ENCODE measurements at places on chromosomes 2 and 18.
A peak's percentile ranks its signal among the peaks of the same experiment; 100 is the strongest.

DNA sequence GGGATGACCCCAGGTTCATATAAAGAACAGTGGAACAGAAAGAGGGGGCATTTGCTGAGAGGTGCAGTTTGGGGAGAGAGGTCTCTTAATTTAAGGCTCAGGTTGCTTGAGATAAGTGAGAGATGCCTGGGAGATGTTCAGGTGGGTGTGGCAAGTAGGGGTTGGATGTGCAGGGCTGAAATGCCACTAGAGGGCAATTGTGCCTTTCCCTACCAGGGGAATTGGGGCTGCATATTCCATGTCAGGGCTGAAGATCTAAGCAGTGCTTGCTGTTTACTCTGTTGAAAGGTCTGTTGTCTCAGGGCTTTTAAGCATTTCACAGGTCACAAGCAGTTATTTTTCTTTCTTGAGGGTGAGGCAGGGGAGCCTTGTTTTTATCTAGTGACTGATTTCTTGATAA is 7.8 kb downstream of the CCDC85A start:
- DNase-seq, result peak; percentile 70

DNA sequence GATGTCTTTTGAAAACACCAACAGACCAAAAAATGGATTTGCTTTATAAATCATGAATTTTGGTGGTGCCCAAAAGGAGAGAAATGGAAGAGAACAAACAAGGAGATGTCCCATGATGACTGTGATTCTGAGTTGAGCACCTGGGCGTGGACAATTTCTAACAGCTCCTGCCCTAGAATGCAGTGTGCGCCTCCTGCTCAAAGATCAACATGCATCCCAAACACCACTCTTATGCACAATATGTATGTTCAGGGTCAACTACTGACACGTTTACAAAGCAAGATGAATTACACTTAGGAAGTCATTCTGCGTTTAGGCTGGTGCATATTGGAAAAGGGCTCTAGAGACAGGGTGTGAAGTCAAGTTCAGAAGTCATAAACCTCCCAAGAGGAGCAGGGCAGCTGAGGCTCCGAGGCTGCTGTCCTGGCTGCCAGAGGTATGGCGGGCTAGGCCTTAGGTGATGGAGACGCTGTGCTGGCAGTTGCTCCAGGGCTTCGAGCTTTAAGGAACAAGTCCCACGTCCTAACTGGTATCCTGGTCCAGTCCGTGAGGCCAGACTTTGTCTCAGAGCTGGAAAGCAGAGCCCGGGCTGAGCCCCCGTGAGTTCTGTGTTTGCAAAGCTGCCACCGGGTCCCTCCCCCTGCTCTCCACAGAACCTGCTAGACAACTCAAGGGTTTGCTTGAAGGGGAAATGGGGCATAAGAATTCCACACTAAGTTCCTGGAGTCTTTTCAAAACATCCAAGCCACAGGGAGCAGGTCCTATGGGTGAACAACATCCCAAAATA is 74.0 kb downstream of the ZNF516 start:
- DNase-seq, result no peak

DNA sequence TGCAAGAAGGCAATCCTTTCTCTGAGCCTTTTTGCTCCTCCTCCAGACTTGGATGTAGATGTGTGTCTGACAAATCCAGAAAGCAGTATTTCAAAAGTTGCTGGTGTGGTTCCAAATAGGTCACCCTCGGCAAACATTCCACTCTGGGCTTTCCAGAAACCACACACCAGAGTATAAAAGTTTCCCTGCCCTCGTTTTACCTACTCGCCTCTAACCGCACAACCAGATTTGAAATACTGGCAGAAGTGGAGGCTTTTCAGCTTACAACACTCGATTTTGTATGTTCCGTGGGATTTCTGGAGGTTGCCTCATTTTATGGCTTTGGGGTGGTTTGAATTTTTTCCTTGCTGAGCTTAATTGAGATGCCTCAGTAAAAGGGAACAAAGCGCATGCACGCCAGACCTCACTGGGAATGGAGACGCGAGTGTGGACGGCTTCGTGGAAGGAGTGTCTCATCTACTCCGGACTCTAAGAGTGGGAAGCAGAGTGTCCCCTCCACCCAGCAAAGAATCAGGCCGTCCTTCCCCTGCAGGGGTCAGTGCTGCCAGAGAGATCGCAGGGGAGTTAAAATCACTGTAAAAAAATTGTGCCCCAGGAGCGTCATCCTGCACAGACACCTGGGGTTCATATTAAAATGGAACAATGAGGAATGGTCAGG is 44.0 kb upstream of the RPL31 start:
- DNase-seq, result peak; percentile 100

DNA sequence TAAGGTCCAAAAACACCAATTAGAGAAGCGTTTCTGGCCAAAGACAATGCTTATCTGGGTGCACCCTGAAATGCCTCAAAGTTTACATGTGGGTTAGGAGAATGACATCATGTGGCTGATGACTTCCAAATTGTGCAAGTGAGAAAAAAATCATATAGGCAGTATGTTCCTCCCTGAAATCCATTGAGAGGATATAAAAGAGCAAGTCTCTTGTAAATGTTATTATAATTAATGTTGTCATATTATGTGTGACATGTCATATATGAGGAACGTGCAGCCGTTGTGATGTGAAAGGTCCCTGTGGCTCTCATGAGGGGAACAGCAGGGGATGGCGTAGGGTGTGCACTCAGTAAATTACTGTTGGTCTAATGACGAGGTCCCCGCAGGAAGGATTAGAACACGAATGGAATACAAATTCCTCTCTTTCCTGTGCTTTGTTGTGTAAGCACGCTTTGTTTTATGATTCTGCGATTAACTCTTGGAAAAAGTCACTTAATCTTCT is 290.8 kb downstream of the PRKCE start:
- DNase-seq, result peak; percentile 22

DNA sequence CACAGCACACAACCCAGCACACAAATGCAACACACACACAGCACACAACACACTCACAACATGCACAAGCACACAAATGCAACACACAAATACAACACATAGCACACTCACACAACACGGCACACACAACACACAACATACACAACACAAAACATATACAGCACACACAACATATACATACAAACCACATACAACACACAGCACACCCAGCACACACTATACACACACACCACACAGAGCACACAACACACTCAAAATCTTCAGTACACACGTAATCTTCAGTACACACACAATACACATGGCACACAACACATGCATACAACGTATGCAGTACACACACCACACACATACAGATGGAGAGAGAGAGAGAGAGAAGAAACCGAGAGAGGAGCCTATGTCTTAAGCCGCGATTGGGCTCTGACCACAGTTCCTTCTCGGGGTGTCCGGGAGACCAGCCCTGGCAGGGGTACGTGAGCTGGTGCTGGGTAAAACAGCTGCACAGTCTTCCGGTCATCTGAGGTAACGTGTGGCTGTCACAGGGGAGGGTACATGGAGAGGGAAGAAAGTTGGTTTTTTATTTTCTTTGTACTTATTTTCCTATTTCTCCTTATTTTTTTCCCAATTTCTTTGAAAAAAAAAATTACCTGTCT is 25.1 kb downstream of the POU3F3 start:
- DNase-seq, result no peak

DNA sequence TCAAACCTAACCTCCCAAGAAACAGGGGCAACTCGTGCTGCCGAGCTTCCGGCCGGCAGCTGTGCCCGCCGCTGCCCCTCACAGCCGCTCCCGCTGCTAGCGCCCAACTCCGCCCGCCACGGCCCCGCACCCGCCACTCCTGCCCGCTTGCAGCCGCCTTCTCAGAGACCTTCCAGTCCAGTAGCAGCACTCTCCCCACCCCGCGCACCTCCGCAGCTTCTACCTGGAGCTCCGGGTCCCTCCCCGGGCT is 722 bp upstream of the C2orf15 start:
- no peak for DNase-seq

GRCh38 chr2:241161646-241162281 is 11.5 kb downstream of the PPP1R7 start:
- peak; percentile 94 for DNase-seq

DNA sequence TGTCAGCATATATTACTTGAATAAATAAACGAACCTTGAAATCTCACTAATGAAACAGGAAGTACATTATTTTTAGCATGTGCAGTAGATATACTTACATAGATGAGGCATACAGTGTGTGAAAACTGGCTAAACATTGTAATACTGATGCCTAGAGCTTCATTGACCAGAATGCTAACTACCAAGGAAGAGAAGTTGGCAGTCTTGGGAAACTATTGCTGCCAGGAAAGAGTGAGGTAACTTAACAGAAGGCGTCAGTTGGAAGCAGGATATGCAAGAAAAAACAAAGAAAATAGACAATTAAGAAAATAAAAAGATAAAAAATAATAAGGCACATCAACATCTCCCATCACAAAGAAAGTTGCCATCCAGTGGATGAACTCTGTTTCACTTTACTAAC is 963.0 kb downstream of the TDRD15 start:
- no peak for DNase-seq

DNA sequence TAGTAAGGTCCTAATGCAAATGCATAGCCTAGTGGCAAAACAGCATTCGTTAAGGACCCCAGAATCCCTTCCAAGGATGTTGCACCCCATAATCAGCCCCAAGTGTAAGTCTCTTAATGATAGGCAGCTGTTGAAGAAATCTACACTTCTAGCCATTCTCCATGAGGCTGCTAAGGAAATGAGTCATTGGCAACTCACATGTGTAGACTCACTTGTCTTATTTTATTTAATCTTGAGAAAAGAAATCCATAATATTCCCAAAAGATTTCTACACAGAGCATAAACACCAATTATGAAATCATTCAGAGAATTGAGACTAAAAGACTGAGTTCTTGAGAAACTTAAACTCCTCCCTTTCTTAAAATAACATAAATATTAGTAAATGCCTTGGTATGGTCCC is 52.4 kb downstream of the AKAIN1 start:
- no peak for DNase-seq

DNA sequence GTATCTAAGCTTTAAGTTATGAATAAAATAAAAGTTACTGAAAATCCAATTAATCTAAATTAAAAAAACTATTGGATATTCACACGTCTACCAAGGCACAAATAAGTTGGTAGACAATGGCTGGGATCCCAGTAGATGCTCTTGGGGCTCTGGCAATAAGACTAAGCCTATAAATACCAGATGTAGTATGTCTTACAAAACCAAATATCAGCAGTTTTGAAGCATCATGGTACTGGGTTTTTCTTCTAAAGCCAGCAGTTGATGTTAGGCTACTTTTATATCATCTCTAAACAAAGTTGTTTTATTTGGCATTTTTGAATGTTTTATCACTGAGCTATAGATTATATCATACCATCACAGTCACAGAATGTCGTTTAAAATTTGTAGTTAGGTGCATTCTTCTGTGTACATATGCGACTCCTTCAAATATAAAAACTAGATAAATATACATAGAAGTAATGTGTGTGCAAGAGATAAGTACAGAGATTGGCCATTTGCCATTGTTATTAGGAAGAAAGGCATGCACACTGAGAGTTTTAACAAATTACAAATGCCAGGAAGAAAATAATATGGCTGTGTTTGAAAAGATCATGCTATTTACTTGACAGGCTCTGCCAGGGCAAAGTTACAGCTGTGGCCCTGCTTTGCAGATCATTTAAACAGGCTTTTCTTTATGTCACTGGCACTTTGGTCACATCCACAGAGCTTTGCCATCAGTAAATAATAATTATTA is 21.6 kb upstream of the TMEM17 start:
- no peak for DNase-seq

- peak; percentile 33 for DNase-seq
Measured at GRCh38 chr2:152617456-152618192, 99.6 kb downstream of the PRPF40A start.

- no peak for DNase-seq
Measured at GRCh38 chr2:12203528-12203927, 457.1 kb downstream of the LPIN1 start.

DNA sequence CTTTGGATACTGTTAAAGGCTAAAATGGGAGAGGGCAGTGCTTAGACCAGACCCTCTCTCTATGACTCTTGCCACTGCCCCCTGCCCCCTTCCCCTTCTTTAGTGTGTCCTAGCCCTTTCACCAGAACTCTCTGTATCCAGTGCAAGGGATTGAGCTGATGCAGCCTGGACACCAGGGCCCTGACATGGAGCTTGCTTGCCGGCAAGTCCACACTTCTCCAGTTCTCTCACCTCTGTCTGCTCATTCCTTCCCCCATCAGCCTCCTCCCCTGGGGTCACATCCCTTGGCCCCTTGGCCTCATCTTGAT is 1.5 kb upstream of the WNT6 start:
- DNase-seq, result no peak

DNA sequence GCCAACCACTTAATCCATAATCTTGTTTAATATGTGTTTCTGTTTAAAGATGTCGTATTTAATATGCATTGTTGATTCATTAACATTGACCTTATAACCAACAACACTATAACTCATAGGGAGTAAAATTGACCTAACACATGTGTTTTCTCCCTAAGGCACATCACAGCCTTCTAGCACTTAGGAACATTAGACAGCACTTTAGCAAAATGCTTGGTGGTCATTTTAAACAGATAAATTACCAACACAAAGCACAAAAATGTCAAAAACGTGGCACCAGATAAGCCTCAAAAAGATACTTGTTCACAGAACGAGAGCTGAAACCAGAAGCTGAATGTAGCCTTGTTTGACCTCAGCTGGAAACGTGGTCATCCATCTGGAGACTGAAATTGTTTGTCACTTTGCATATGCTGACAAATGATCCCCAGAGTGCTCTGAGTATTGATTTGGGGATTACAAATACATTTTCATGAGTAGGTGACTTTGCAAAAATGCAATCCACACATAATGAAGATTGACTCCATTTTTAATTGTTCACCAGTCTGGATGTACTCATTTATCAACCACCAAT is 139.2 kb downstream of the CCDC102B start:
- DNase-seq, result no peak

DNA sequence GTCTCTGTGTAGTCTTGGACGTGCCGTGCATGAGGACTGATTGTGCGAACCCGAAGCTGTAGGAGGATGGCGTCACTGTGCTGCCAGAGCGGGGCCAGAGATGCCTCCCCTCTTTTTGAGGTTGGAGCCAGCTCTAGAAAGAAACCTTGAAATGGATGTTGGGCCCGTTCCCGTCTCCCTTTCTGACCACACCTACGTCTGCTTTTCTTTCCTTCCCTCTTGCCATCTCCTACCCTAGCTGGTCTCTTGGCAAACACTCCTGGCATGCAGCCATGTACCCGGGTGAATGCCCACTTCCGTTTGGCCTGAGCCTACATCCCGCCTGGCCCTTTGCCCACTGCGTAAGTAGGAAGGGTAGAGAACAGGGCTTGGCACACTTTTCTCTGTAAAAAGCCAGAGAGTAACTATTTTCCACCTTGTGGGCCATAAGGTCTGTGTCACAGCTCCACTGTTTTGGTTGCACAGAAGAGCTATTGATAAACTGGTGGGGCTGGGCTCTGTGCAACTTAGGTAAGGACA is 37.4 kb downstream of the SH3BP4 start:
- DNase-seq, result no peak

DNA sequence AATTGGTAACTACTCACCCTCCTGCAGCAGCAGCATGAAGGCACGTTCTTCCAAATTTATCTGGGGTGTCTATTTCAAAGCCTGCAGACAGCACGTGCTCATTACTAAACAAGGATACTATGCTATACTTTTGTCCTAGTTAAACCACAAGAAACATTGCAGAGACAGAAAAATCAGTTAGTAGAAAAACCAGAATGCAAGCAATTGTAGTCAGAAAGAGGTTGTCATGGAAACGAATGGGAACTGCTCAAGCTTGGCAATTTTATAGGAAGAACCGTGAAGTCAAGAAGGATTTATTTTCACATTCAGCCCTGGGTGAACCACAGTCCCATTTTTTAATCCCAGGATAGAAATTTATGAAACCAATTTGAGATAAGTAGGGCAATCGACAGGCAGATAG is 162.2 kb upstream of the PGAP1 start:
- DNase-seq, result peak; percentile 63

- DNase-seq, result no peak
Measured at GRCh38 chr2:203861197-203861596, 6.4 kb upstream of the CTLA4 start.

GRCh38 chr2:172207911-172208310 is 105.2 kb upstream of the DLX2 start:
- no peak for DNase-seq
